ENCODE measurements at places on chromosomes 5 and 9. TPM values are rescaled to one million over a fixed set of nuclear protein-coding genes. Genes with fewer than 3 reads are reported as not detected.
A peak's percentile ranks its signal among the peaks of the same experiment; 100 is the strongest.

GRCh38 chr9:137301081-137301947 lies 757 bp downstream of the NRARP start:
- peak; percentile 76 for DNase-seq

DNA sequence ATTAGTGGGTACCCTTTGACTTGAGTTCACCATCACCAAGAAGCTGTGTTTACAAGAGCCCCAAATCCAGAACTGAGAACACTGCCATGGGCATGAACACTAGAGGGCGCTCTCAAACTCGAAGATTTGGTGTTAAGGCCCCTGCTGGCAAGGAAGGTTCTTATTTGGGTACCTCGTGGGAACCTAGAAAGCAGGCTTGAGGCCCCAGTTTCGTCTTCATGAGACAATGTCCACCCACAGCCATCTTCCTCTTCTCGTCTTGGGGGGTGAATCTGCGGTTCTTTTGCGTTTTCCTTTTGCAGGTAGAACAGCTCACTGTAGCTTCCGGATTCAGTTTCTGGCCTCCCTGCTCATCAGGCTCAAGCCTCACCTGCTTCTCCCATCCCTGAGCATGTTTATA lies 184.0 kb downstream of the SEMA5A start:
- peak; percentile 71 for DNase-seq

DNA sequence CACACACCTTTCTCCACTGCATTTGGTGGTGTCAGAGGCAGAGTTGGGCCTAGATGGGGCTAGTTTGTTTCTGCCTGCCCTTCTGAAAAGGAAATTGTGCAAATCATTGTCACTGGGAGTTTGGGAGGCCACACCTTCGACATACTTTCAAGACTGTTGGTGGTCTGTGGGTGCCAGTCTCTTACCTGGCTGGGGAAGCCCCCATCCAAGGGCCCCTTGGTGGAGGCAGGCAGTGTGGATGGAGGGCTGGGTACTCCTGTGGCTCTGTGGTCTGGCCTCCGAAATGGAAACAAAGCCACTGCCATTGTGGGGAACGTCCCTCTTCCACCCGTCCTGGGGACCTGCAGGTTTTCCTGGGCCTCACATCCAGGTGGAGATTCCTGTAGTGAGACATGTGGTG lies 10.9 kb upstream of the PHYHD1 start:
- DNase-seq, result no peak

DNA sequence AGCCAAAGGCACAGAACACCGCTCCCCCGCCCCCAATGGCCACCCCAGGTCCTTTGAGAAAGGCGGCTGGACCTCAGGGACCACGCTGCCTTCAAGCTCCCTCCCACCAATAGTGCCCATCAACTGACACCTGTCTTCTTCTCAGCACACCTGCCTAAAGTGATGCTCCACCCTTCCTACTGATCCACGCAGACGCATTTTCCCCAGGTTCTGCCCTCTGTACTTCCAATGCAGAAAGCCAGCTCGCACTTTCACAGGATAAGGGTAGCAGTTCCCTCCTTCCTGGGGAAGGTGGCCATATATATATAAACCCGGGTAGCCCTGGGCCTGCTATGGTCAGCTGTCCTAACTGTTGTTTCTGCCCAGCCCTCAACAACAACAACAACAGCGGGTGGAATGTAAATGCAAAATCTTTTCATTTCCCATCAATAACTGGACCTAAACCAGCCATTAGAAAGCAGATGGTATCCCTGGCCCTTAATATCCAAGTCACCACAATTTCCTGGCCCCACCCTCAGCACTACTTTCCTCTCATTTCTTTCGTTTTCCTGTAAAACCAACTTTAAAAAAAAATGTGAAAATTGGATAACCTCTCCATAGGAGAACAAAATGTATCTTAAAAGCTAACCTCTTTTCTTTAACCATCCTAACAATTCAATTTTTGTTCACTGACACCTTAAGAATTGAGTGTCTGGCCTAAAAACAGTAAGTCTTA lies 1.7 kb downstream of the GOLM1 start:
- no peak for DNase-seq

- DNase-seq, result peak; percentile 84
Observed at GRCh38 chr9:33452828-33453271, 5.5 kb upstream of the AQP3 start.

DNA sequence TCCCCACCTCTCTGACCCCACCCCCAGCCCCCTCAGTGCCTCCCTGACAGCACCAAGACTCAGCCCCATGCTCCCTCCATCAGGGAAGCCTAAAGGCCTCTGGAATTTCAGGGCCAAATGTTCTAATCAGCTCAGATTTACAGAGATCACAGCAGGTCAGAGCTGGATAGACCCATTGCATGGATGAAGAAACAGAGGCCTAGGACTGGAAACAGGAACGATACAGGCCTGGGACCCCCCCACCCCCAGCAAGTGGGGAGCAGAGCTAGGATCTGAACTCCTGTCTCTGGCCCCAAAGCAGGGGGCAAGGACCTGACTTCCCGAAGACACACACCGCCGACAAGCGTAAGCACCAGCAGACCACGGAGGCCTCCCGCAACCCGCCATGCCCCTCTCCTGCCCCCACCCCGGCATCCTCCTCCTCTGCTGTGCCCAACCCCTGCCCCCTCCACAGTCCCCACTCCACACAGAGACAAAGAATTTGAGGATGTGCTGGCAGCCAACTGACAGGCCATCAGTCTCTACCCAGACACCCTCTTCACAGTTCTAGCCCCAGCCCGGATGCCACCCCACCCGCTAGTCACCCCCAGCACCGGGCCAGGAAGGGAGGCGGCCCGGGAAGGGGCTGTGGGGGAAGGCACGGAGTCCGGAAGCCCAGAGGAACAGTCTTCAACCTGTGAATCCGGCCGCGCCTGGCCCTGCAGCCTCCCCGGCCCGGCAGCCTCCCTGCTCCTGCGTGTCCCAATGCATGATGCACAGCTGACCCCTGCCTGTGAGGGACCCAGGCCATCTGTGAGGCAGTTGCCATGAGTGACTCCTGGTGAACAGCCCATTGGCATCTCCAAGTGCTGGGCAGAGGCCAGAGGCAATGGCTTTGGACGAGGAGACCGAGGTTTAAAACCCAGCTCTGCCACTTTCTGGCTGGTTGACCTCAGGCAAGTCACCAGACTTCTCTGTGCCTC lies 31.3 kb downstream of the NDUFA8 start:
- DNase-seq, result no peak

DNA sequence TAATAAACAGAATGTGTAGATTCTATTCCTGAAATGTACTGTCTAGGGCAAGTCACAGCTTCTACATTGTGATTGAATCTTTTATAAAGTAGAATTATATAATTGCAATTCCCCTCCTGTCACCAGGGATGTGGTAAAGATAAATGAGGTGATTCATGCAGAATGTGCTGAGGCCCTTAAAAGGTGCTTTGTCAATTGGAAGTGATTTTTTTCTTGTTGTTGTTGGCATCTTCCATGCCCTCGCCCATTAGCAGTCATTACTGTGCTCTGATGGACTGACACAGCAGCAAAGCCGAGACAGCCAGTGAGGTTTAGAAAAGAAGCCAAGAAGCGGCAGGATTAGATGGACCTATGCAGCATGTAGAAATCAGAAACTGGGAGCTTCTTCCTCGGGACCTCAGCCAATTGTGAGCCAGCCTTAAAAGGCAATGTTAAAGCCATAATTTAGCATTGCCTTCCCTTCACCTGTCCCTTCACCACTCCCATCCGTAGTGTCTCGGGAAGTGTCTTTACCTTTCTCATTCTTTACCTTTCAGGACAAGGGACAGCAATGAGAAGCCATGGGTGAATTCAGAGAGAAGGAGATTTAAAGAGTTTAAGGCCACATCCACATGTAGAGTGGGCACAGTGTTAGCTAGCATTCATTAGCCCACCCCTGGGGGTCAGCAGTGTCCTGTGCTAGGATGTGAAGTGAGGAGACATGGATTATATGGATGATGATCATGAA lies 257.8 kb downstream of the PLK2 start:
- no peak for DNase-seq

- DNase-seq, result peak; percentile 72
Observed at GRCh38 chr9:122463828-122464632, 13.7 kb downstream of the OR1J1 start.

- DNase-seq, result no peak
Observed at GRCh38 chr5:69450116-69450515, 35.2 kb downstream of the MARVELD2 start.

- no peak for DNase-seq
Observed at GRCh38 chr9:114737847-114738246, 55.9 kb upstream of the TEX48 start.

DNA sequence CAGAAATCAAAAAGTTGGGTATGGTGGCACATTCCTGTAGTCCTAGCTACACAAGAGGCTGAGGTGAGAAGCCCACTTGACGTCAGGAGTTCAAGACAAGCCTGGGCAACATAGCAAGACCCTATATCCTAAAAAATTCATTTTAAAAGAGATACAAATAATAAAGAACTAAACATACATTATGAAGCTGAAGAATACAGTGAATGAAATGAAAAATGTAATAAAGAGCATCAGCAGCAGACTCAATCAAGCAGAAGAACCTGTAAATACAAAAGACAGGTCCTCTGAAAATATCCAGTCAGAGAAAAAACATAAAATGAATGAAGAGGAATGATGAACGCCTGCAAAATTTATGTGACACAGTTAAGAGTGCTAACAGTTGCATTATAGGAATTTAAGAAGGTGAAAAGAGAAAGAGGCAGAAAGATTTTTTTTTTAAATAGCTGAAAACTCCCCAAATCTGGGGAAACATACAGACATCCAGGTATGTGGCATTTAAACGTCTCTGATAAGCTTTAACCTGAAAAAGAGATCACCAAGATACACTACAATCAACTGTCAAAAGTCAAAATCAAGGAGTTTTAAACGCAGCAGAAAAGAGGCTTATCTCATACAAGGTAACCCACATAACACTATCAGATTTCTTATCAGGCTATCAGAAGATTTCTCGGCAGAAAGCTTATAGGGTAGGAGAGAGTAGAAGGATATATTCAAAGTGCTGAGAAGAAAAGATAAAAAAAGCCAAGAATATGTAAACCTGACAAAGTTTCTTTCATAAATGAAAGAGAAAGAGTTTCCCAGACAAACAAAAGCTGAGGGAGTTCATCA lies 57.6 kb downstream of the PRRC1 start:
- no peak for DNase-seq

- DNase-seq, result no peak
Observed at GRCh38 chr5:111790295-111790694, 33.3 kb upstream of the NREP start.

DNA sequence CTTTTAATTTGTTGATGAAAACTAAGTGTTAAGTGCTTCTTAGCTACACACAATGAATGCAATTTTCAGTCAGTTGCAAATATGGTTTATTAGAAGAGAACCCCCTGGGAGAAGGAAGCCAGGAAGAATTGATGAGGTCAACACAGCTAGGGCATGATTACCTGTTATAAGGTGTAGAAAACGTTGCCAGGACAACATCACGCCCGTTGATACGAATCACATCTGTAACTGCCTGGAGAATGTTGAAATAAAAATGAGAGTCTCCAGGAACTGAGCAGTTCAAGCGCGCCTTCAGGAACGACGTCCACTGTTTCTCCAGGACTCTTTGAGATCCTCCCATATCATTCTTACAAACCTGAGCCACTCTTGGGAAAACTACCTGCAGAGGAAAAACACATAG lies 88.0 kb downstream of the SEMA6A start:
- no peak for DNase-seq

GRCh38 chr5:5273976-5274375 lies 133.8 kb downstream of the ADAMTS16 start:
- DNase-seq, result no peak

DNA sequence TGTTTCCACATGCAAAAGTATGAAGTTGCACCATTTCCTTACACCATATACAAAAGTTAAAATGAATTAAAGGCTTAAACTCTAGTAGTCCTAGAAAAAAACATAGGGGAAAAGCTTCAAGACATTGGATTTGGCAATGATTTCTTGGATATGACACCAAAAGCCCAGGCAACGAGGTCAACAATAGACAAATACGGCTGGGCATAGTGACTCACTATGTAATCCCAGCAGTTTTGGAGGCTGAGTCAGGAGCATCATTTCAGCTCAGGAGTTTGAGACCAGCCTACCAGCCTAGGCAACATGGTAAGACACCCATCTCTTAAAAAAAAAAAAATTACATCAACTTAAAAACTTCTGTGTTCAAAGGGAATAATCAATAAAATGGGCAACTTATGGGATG lies 30.9 kb upstream of the SREK1 start:
- no peak for DNase-seq

DNA sequence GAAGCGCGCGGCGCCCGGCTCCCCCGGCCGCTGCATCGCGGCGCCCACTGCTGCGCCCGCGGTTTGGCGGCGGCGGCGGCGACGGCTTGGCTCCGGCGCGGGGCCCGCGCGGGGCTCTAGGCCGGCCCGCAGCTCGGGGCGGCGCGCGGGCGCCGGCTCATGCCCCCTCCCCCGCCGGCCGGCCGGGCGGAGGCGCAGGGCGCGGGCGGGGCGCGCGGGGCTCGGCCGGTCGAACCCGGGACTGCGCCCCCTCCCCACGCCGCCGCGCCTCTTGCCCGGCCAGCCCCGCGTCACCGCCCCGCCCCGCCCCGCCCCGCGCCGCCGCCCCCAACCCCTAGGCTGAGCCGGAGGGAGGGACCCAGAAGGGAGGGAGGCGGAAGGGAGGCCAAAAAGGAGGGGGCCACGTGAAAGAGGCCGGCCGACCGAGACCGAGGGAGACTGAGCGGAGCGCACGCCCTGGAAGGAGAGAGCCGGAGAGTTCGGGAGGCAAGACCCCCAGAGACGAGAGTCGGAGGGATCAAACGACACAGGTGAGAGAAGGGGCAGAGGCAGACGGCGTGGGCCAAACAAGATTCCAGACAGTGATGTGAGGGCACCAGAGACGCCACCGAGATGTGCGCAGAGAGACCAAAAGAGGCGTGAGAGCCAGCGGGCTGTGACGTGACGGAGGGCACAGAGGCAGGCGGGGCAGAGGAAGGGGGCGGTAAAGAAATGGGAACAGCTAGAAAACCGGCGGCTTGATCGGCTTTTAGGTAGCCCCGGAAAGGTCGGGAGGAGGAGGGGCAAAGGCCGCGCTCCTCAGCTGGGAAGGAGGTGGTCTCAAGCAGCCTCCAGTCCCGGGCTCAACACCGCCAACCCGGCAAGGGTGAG lies at the start of gene BARX1:
BARX1 (minus strand) TSS at position 245 of the 870 bp plus-strand sequence; CDS start at position 36, 209 bp downstream.
- peak; percentile 77 for DNase-seq

DNA sequence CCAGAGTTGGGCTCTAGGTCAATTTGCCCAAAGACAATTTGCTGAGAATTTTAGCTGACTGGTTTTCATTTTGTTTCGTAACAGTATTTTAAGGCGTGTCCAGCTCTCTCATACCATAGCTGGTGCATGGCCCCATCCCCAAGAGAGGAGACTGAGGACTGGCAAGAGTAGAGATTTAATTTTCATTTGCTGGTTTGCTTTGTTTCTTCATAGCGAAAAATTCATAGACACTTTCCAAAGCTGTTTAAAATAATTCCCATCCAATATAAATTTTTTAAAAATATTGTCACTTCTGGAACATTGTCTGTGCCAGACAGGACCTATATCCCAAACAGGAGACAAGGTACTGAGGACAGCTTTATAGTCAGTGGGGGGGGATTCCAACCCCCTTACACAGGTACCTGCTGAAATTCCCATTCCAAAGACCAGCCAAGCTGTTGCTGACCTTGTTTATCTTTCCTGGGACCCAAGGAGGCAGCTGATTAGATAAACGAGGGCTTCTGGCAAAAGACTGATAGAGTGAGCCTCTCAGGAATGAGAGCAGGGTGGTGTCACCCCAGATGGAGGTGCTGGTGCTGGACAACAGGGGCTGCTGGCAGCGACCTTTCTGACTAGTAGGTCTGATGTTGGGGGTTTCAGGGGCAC lies 6.8 kb upstream of the ANGPTL2 start:
- no peak for DNase-seq

GRCh38 chr5:142716963-142717362 lies 31.1 kb upstream of the FGF1 start:
- peak; percentile 75 for DNase-seq

SPINK1 gene
- total RNA-seq, result not detected

FGF10 gene
- total RNA-seq, result not detected

ANKRD18B gene
- total RNA-seq, result 0.65 TPM

PCDHAC1 gene
- total RNA-seq, result not detected

BAAT gene
- 0.07 TPM for total RNA-seq
